ENCODE measurements at places on chromosomes 16 and 17. TPM values are rescaled to one million over a fixed set of nuclear protein-coding genes. Genes with fewer than 3 reads are reported as not detected.

The KCNH6 gene
- total RNA-seq = under 0.01 TPM

The LRRC36 gene
- total RNA-seq = not detected

DNA sequence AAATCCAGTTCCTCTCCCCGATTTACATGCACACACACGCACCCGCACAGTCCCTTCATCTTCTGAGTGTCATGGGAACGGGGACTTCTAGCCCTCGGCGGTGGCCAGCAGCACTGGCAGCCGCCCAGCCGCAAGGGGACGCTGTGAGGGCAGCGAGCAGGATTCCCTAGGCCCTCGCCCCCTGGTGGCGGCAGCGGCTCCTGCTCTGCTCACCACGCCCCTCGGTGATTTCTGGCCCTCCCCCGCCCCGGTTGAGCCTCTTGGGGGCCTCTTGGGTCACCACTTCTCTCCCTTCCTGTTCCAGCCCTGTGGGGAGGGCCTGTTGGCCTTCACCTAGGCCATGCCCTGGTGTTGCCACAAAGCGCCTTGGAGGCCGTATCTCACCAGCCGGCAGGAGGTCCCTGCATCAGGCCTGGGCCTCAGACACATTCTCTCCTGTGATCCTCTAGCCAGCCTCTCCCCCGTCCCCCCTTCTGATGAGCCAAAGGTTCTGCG lies 75.2 kb upstream of the KSR1 start:
- DNase-seq = peak; percentile 55

GRCh38 chr17:35073991-35074627 lies 10.6 kb upstream of the RFFL start:
- no peak for DNase-seq

Measured in lung microvascular endothelial cell (primary cell).